Tibial nerve (tissue), 4 donors: ENCODE measurements at places on chromosomes 2 and 18. TPM values are rescaled to one million over a fixed set of nuclear protein-coding genes. Genes with fewer than 3 reads are reported as not detected.

Gene FAM161A
- total RNA-seq: 6.1 TPM

DNA sequence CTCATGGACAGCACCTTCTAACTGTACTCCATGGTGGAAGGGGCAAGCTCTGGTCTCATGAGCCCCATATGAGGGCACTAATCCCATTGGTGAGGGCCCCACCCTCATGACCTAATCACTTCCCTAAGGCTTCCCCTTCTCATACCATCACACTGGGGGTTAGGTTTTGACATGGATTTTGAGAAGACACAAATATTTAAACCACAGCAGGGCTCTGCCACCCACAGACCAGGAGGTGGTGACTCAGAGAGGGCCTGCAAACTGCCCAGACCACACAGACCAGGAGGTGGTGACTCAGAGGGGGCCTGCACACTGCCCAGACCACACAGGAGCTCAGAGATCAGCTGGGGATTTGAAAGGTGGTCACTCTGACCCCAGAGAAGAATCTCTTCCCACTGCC is 222.0 kb downstream of the KLHL29 start:
- no peak overlapping the region for H3K27ac ChIP-seq
- no peaks in the 10 kb centered on the region for H3K4me1 ChIP-seq
- H3K36me3 ChIP-seq: no peaks in the 10 kb centered on the region
- DNase-seq: no peak
- no peak overlapping the region for H3K4me3 ChIP-seq

GRCh38 chr2:182824056-182824766 is 42.2 kb downstream of the FRZB start:
- H3K36me3 ChIP-seq: no peaks in the 10 kb centered on the region
- DNase-seq: no peak
- H3K27ac ChIP-seq: no peak overlapping the region
- H3K27me3 ChIP-seq: no peaks in the 10 kb centered on the region
- no peak overlapping the region for H3K4me3 ChIP-seq
- H3K4me1 ChIP-seq: no peaks in the 10 kb centered on the region

Gene DLX1
- 0.44 TPM for total RNA-seq

- H3K27ac ChIP-seq: no peak overlapping the region
- H3K36me3 ChIP-seq: no peaks in the 10 kb centered on the region
- no peak for DNase-seq
- no peaks in the 10 kb centered on the region for H3K27me3 ChIP-seq
Measured at GRCh38 chr2:190069936-190070696, 7.6 kb upstream of the MSTN start.

- DNase-seq: no peak
- no peak overlapping the region for H3K4me3 ChIP-seq
- no peaks in the 10 kb centered on the region for H3K27me3 ChIP-seq
- no peaks in the 10 kb centered on the region for H3K36me3 ChIP-seq
- no peaks in the 10 kb centered on the region for H3K4me1 ChIP-seq
Measured at GRCh38 chr2:148044322-148044721, 23.4 kb downstream of the MBD5 start.

DNA sequence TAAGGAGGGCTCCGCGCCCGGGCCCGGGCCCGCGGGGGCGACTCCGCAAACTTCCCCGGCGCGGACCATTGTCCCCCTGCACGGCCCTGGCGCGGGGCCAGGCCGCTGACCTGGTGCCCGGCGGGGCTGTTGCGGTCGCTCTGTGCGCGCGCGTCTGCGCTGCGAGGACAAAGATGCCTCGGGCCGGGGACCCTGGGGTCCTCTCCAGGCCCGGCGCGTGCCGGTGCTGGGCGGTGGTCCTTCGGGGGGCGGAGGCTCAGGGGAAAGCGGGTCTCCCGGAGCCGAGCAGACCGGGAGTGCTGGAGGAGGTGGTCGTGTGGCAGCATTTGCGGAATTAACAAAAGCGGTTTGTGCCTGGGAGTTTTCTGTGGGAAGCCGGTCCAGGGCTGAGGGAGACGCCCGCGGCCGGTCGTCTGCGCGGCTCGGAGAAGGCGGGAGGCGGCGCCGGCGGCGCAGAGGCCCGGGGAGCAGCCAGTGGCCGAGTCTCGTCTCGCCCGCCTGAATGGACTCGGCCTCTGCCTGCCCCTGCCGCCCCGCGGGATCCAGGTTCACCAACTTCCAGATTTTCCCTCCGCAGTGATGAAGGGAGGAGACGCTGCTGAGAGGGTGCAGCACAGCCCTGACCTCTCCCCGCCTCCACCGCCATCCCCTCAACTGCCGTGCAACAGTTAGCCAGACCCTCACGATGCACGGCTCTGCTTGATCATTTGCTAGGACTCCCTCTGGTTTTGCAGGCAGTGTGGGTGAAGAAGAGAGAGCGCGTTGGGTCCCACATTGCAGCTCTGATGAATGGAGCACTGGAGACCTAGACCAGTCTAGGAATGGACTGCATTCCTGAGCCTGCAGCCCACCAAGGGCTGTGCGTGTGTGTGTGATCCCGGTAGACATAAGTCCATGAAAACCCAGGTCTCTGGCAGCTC is 705 bp downstream of the EFR3B start:
- peaks cover 9% of the 10 kb centered on the region for H3K4me1 ChIP-seq
- H3K27me3 ChIP-seq: no peaks in the 10 kb centered on the region
- no peak for DNase-seq
- H3K4me3 ChIP-seq: peak overlapping the region; percentile 91
- no peaks in the 10 kb centered on the region for H3K36me3 ChIP-seq
- peak overlapping the region; percentile 52 for H3K27ac ChIP-seq

Gene NYAP2
- not detected for total RNA-seq

GRCh38 chr2:164696634-164697033 is 75.4 kb upstream of the GRB14 start:
- no peak for DNase-seq
- peaks cover 17% of the 10 kb centered on the region for H3K36me3 ChIP-seq
- H3K27ac ChIP-seq: no peak overlapping the region
- no peaks in the 10 kb centered on the region for H3K4me1 ChIP-seq
- H3K27me3 ChIP-seq: no peaks in the 10 kb centered on the region

DNA sequence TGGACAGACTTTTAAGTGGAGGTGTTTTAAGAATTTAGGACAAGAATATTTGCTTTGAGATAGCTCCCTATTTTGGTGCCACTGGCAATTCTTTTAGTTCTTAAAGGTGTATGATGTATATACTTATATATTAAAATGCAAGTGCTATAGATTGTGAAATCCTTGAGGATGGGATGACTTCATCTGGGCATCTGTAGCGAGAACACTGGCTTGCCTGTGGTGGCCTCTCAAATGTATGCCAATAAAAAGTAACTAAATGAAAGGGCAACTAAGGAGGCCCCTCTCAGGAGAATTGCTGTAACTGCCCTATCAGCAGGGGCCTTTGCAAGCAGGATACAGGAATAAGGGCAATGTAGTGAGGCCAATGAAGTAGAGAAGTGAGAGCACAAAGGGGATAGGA is 2.6 kb upstream of the THUMPD2 start:
- no peaks in the 10 kb centered on the region for H3K36me3 ChIP-seq
- no peaks in the 10 kb centered on the region for H3K27me3 ChIP-seq
- H3K4me1 ChIP-seq: peaks cover 41% of the 10 kb centered on the region
- peak overlapping the region; percentile 91 for H3K27ac ChIP-seq
- DNase-seq: no peak

DNA sequence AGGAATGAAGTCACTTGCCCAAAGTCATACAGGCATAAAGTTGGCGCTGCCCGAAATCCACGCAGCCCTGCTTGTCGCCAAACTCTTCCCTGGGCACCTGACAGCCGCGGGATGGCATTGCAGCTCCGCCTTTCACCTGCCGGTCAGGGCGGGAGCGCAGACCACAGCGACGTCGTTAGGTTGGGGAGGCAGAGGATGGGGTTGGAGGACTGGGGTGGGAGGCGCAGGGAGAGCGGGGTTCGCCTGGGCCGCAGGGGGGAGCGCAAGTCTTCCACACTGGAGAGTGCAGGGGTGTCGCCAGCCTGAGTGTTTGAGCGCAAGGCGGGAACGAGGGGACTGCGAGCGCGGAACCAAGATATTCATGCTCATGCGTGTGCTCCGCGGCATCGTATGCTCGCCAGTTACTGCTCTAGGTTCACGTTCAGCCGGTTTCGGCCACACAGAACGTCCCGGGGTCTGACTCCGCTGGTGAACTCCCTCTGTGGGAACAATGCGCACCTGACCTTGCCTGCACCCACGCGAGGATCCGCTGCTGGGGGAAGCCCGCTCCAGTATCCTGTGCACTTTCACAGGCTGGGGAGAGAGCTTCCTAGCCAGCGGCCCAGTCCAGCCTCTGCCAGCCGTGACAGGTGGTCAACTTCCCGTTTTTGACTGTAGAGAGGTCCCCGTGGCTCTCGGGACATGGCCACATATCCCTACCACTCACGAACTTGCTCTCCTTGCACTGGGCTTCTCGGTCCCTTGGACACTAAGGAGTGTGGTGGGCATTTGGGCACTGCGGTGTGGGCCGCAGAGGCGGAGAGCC is 767 bp upstream of the NPPC start:
- no peaks in the 10 kb centered on the region for H3K36me3 ChIP-seq
- DNase-seq: no peak
- H3K4me3 ChIP-seq: peak overlapping the region; percentile 45
- H3K27ac ChIP-seq: no peak overlapping the region
- peaks cover 12% of the 10 kb centered on the region for H3K4me1 ChIP-seq

Gene KIF5C
- 22.1 TPM for total RNA-seq

DNA sequence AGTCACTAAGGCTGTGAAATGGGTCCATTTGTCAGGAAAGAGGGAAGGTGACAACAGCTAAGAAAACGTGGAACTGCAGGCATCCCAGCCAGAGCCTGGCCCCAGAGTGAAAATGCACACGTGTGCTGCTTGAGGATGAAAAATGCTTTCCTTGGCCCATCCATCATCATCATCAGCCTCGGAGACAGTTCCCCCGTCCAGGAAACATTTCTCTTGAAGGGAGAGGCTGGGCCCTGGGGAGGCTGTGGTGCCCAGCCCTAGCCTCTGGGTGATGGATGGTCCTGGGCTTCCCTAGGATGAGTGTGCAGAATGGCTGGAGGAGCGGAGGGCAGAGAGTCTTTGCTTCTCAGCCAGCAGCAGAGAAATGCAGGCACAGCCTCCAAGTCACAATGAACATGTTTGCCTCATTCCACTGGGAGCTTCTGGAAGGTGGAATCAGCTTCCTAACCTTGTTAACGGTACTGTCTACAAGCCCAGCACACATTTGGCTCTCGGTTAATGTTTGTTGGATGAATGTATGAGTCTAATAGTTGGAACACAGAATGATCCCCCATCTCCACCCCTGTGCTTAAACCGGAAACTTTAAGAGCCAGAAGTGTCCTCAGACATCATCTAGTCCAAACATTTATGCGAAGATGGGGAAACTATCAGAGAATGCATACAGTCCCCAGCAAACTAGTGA is 164.0 kb downstream of the RDH14 start:
- H3K4me1 ChIP-seq: no peaks in the 10 kb centered on the region
- no peak overlapping the region for H3K4me3 ChIP-seq
- H3K27me3 ChIP-seq: no peaks in the 10 kb centered on the region
- no peak overlapping the region for H3K27ac ChIP-seq

Gene CYRIA
- 5.7 TPM for total RNA-seq

Gene UGT1A4
- not detected for total RNA-seq

DNA sequence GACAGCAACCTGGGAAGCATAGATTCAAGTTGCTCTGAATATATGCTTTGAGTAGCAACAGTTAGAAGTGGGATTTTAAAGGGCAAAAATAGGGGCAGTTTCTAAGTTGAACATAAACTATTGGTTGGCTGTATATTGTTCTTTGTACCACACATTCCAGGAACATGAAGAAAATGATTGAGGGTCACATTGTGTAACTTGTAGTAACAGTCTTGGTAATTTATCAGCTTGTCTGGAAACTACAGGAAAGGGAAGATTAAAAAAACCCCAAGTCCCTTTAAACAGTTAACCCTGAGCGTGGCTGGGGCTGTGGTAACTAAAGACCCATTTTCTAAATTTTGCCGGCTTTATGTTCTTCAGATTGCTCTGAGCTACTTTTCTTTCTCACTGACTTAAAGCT is 7.4 kb downstream of the PLEKHB2 start:
- DNase-seq: no peak
- H3K4me3 ChIP-seq: no peak overlapping the region
- H3K27ac ChIP-seq: peak overlapping the region; percentile 31
- H3K27me3 ChIP-seq: no peaks in the 10 kb centered on the region
